Activated CD4-positive, alpha-beta T cell treated with anti-CD3 and anti-CD28 coated beads for 24 hours (primary cell): ENCODE measurements at places on chromosomes 11 and 22.

GRCh38 chr11:69655479-69656428 is 14.8 kb downstream of the CCND1 start:
- no peak for DNase-seq

GRCh38 chr11:31803813-31804311 is 7.3 kb downstream of the PAX6 start:
- no peak for DNase-seq

GRCh38 chr11:128860571-128861361 is 6.3 kb downstream of the KCNJ1 start:
- DNase-seq: no peak

GRCh38 chr22:50218153-50218995 is 17.6 kb downstream of the SELENOO start:
- no peak for DNase-seq

GRCh38 chr11:104979839-104980238 is 11.5 kb upstream of the CASP4 start:
- no peak for DNase-seq

DNA sequence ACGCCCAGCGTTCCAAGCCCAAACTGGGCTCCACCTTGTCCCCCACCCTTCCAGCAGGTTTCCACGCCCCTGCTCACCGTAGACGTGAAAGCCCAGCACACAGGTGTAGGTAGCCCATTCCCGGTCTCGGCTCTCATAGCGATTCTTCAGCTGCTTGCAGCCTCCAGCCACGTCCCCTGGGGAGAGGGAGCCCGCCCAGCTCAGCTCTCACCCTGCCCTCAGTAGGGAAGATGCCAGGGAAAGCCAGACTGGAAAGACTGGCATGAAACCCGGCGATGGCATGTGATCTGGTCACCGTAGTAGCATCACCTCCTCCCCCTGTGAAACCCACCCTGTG is 1.4 kb upstream of the MTA2 start:
- no peak for DNase-seq

GRCh38 chr11:132080127-132080526 is 709.7 kb downstream of the NTM start:
- no peak for DNase-seq

DNA sequence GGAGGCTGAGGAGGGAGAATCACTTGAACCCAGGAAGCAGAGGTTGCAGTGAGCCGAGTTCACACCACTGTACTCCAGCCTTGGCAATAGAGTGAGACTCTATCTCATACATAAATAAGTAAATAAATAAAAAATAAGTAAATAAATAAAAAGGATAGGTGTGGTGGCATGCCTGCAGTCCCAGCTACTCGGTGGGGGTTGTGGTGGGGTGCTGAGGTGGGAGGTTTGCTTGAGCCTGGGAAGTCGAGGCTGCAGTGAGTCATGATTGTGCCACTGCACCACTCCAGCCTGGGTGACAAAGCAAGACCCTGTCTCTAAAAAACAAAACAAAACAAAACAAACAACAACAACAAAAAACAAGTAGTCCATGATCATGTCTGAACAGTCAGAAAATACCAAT is 3.1 kb downstream of the LARGE2 start:
- DNase-seq: no peak

GRCh38 chr11:18958221-18958910 is 19.2 kb upstream of the MRGPRX1 start:
- no peak for DNase-seq

- DNase-seq: no peak
Measured at GRCh38 chr11:12042215-12042676, 33.8 kb upstream of the DKK3 start.

- DNase-seq: no peak
Measured at GRCh38 chr11:116130122-116130521, 625.9 kb upstream of the CADM1 start.

DNA sequence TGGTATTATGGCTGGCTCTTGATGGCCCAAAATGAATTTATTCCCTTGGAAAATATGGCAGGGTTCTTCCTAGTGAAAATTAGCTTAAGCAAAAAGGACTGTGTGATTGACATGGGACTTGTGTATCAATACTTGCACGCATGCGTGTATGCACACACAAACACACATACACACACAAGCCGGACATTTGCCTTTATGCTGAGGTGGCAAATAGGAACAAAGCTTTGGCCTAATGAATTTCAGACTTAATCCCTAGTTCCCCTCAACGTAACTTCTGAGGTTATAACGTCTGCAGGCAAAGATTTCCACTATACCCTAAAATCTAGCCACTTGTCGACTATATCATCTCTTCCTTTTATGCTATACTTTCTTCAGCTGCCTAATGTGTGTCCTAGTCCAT is 2.9 kb upstream of the OR52I2 start:
- DNase-seq: no peak

GRCh38 chr22:23529166-23530103 is 50.7 kb downstream of the IGLL1 start:
- DNase-seq: no peak

DNA sequence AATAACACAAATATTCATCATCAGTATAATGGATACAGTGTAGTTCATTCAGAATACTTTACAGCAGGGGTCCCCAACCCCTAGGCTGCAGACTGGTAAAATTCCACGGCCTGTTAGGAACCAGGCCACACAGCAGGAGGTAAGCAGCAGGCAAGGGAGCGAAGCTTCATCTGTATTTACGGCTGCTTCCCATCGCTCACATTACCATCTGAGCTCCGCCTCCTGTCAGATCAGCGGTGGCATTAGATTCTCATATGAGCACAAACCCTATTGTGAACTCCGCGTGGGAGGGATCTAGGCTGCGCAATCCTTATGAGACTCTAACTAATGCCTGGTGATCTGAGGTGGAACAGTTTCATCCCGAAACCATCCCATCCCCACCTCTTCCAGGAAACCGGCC is 125.1 kb downstream of the SERGEF start:
- no peak for DNase-seq

GRCh38 chr11:68168694-68169093 is 44.4 kb downstream of the KMT5B start:
- DNase-seq: no peak

GRCh38 chr11:28243061-28243460 is 134.9 kb downstream of the METTL15 start:
- DNase-seq: no peak

DNA sequence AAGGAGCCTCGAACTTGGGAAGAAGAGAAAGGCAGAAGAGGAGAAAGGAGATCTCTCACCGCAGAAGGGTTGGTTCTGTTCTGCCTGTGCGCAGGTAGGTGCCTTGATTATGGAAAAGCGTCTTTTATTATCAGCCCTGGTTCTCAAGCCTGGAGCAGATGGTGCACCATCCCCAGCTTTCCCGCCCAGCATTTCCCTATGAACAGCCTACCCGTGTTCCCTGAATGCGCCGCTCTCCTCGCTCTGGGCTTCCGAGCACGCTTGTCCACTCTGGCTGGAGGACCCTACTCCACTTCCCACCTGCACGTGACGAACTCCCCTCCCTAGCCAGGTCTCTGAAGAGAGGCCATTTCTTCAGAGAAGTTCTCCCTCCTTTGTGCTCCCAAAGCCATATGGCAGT is 15.2 kb downstream of the IGSF9B start:
- DNase-seq: no peak

- no peak for DNase-seq
Measured at GRCh38 chr11:12842933-12843636, 166.0 kb upstream of the RASSF10 start.

DNA sequence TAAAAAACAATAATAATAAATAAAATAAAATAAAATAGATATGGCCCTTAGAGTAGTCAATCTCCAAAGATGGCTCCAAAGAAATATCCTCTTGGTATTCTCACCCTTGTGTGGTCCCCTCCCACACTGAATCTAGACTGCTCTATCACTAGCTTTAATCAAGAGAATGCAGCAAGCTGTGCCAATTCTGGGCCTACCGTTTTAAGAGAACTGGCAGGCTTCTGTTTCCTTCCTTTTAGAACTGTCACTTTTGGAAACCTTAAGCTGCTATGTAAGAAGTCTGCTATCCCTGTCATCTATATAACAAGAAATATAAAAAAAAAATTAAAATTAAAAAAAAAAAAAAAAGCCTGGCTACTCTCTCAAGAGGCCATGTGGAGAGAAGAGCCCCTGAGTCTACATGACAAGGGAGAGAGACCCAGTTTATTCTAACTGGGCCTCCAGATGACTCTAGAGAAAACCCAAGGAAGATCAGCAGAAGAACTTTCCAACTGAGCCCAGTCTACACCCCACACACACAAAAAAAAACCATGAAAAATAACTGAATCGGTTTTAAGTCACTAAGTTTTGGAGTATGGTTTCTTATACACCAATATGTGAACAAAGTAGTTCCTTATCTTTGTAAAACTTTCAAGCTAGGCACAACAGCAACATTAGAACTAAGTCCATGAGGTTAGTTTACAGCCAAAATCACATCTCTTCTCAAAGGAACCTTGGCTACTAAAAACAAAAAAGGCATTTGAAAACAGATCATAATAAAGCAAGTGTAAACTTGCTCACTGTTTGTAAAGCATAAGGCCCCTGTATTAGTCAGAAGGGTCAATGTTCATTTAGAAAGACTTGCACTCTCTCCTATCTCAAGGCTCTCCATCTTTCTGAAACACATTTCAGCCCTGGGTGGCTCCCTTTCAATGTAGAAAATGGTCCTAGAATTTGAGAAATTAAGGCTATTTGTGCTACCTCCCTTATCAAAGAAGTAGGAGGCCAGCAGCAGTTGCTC is 67.3 kb downstream of the AMBRA1 start:
- no peak for DNase-seq

- no peak for DNase-seq
Measured at GRCh38 chr11:121067026-121067425, 34.0 kb upstream of the TECTA start.

DNA sequence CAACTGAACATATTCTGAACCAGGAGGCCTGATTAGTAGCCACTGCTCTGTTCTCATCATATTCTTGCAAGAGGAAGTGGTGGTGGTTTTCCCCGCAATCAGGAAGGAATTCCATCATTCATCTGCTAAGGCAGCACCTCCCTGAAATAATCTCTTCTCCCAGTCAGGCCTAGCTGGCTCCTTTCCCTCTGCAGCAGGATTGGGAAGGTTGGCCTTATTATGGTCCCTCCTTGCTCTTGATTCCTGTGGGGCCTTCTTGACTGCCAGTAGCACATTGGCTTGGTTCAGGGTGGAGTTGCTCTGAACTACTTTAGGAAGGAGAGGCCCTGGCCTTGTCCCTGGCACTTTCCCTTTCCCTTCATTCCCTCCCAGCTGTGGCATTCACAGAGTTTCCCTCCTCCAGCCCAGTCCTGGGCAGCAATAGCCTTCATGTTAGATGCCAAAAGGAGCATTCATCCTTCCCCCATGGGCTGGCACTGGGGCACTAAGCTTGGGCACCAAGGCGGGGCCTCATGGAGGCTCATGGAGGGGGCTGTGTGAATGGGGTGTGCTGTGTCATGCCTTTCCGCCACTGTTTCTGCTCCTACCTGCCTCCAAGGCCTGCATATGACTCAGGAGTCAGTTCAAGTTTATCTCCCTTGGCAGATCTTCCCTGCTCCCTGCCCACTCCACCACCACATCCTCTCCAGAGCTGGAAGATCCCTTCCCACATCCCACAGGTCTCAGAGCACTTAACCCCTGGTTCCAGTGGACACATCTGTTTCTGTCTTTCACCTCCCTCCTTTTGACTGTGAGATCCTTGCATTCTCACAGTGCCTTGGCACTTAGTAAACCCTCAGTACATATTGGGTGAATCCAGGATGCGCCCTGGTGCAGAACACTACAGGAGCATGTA is 27.6 kb upstream of the CD44 start:
- DNase-seq: no peak

- no peak for DNase-seq
Measured at GRCh38 chr11:128324051-128324481, 263.3 kb downstream of the ETS1 start.

- DNase-seq: no peak
Measured at GRCh38 chr22:22939588-22940368, 52.2 kb downstream of the IGLL5 start.

DNA sequence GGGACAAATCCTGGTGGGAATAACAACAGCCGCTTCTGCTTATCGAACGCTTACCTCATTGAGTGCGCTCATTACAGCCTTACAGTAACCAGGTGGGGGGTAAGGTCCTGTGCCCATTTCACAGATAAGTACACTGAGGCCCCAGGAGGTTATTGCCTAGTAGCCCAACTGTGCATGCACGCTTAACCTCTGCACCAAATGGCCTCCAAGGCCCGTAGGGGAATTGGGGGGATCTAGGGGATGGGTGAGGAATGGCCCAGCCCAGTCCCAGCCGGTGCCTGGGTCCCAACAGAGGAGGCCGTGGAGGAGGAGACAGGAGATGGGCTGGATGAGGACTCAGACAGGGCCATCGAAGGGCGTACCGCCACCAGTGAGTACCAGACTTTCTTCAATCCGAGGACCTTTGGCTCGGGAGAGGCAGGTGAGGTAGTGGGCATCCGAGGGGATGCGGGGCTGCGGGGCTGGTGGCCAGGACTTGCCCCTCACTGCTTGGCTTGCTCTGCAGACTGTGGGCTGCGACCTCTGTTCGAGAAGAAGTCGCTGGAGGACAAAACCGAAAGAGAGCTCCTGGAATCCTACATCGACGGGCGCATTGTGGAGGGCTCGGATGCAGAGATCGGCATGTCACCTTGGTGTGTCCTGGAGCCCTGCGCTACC is 7.3 kb downstream of the F2 start:
- DNase-seq: no peak

- DNase-seq: no peak
Measured at GRCh38 chr11:105612771-105613170, 2.9 kb downstream of the GRIA4 start.

DNA sequence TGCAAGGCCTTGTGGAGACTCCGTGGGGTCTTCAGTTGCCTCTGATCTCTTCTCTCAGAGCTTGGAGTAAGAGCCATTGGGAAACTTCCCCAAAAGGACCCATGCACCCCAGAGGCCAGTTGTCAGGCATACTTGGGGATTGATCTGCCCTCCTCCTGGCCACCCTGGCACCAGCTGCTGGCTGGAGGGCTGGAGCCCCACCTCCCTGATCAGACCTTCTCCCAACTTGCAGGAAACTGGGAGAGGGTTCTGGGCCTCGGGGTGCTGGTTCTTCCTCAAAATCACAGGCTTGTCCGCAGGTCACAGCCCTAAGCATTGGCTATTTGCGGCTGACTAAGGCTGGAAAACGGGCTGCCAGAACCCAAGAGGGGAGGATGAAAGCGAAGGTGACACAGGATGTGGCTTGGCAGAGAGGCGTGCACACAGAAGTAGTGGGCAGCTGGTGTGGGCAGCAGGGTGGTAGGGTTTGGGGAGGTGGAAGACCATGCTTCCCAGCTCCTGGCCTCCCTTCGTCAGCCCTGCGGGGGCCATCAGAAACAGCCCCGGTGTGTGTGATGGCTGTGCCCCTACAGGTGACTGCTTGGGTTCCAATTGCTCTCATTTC is 1.3 kb upstream of the DGKZ start:
- no peak for DNase-seq

GRCh38 chr22:20390394-20390907 is 3.5 kb upstream of the ZNF74 start:
- DNase-seq: no peak
